Liver (tissue), 10 donors: ENCODE measurements at places on chromosomes 1 and 21. TPM values are rescaled to one million over a fixed set of nuclear protein-coding genes. Genes with fewer than 3 reads are reported as not detected.

CYP4A22 gene
- polyA plus RNA-seq = 95.7 TPM

TCHH gene
- polyA plus RNA-seq = 0.09 TPM

CFHR5 gene
- polyA plus RNA-seq = 18.0 TPM

DMRTA2 gene
- polyA plus RNA-seq = not detected

TSHB gene
- polyA plus RNA-seq = not detected

IFNAR2 gene
- 13.6 TPM for polyA plus RNA-seq

ELOA gene
- 20.9 TPM for polyA plus RNA-seq

FMN2 gene
- not detected for polyA plus RNA-seq

MARK1 gene
- 0.13 TPM for polyA plus RNA-seq

C1QB gene
- polyA plus RNA-seq = 93.9 TPM

MATN1 gene
- not detected for polyA plus RNA-seq

SLC1A7 gene
- 0.67 TPM for polyA plus RNA-seq

FAM151A gene
- 3.9 TPM for polyA plus RNA-seq

PKNOX1 gene
- polyA plus RNA-seq = 2.8 TPM

BRDT gene
- polyA plus RNA-seq = not detected

LEMD1 gene
- not detected for polyA plus RNA-seq

PRMT2 gene
- polyA plus RNA-seq = 19.0 TPM

NR0B2 gene
- polyA plus RNA-seq = 56.9 TPM

ERVH48-1 gene
- 0.03 TPM for polyA plus RNA-seq

SEC16B gene
- 10.9 TPM for polyA plus RNA-seq

SH2D1B gene
- 0.17 TPM for polyA plus RNA-seq

SERPINC1 gene
- 2,515 TPM for polyA plus RNA-seq

PRKCZ gene
- polyA plus RNA-seq = 4.8 TPM

MRPL37 gene
- 86.0 TPM for polyA plus RNA-seq

SOX13 gene
- 9.1 TPM for polyA plus RNA-seq

EFNA3 gene
- polyA plus RNA-seq = 1.4 TPM

MAP1LC3C gene
- not detected for polyA plus RNA-seq
